ENCODE measurements at places on chromosomes 5 and 9.

DNA sequence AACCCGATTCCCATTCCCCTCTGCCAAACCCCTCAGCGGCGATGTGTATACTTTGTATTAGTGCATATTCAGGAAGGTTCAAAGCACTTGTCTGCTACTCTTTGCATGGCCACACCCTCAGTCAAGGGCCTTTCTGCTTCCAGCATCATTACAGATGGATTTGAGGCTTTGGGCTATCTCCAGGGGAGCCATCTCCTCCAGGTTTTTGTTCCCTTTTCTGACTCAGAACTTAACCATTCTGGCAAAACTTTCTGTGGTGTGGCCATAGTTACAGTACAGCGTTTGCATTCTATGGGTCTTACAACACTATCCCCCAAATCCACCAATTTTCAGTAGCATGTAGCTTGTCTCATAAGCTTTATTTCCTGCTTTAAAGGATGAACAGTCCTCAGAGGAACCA is 36.0 kb upstream of the SVEP1 start:
- no peak for DNase-seq

DNA sequence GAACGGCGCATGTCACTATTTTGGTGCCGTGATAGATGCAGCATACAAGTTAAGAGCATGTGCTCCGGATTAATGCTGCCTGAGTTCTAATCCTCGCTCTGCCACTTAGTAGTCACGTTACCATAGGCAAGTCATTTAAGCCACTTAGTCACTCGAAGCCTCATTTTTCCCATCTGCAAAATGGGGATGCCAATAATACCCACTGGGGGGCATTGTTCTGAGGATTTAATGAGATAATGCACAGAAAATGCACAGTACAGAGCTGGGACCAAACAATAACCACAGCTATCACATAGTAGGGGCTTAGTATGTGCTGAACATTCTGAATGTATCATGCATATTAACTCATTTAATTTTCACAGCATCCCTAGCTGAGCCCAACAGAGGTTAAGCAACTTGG is 9.1 kb downstream of the NIPAL4 start:
- no peak for DNase-seq

GRCh38 chr9:35682051-35682450 is 7.7 kb downstream of the TPM2 start:
- no peak for DNase-seq

- no peak for DNase-seq
Measured at GRCh38 chr9:119758241-119758640, 389.0 kb upstream of the BRINP1 start.

DNA sequence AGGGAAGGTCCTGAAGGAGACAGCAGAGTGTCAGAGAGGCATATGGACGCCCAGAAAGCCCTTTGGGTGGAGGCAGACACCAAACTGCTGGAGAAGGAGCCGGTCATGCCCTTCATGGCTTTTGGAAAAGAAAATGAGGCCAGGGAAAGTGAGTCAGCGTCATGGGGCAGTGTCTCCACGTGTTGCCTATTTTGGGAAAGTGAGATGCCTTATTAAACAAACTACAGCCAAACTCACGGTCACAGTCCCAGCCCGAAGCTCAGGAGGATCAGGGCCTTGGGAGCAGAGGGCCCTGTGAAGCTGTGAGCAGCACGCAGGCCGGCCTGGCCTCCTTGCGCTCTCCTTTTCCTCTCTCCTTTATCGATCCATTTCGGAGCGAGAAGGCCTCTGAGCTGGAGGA is 25.0 kb downstream of the RGS3 start:
- DNase-seq = no peak

DNA sequence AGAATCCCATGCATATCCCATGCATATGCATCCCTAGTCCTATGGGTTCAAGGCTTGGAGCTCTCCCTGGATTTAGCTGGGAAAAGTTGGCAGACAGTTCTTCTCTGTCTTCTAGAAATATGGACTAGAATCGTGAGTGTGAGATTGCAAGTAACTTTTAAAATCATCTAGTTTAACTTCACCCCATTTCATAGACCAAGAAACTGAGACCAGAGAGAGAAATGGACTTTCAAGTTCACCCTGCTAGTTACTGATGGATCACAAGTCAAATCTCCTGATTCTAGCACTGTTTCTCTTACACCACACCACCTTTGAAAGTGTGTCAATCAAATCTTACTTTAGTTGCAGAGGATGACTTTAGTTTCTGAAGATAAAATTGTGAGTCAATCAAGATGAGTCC is 13.4 kb downstream of the TGFBI start:
- no peak for DNase-seq

DNA sequence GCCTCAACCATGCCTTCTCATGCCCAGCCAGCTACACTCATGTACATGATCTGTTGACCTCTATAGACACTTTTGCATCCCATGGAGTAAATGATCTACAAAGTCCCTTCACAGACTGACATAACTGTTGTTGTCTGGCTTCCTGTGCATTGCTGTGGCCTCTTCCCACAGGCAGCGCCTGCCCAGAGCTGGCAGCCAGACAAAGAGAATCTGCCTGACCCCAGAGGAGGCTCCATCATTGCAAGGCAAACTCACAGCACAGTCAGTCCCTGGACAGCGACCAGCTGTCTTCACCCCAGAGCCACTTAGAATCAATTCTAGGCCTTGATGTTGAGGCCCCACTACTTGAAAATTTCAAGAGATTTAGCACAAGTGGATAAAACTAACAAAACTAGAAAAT is 65.5 kb downstream of the INSYN2B start:
- DNase-seq = no peak

GRCh38 chr5:14695152-14695551 is 30.6 kb downstream of the OTULIN start:
- DNase-seq = no peak

DNA sequence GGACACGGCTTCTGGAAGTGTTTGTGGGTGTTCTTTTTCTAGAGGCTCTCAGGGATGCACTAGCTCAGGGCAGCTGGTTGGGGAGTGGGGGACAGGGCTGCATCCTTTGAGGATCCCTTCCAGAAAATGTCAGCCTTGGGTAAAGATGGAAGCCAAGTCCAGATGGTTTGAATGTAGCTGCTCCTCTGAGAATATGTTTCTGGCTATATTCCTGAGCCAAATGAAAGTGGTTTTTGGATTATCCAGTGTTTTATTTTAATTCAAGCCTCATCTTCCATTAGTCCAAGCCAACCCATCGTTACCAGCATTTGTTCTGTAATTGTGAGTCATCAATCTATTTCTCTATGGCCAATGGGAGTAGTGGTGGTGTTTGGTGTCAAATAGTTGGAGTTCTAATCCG is 70.4 kb downstream of the SPRY4 start:
- no peak for DNase-seq

- DNase-seq = no peak
Measured at GRCh38 chr9:84140535-84141101, 160.0 kb downstream of the RMI1 start.

- DNase-seq = no peak
Measured at GRCh38 chr9:37939575-37940095, 35.7 kb upstream of the SLC25A51 start.

DNA sequence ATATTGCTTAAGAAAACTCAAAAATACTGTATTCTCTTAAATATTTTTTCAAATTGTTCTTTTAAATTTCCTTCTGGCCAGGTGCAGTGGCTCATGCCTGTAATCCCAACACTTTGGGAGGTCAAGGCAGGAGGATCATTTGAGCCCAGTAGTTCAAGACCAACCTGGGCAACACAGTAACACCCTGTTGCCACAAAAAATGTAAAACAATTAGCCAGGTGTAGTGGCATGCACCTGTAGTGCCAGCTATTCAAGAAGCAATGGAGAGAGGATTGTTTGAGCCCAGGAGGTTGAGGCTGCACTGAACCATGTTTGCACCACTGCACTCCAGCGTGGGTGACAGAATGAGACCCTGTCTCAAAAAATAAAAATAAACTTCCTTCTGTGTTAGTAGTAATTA is 94.3 kb downstream of the STRBP start:
- DNase-seq = no peak

DNA sequence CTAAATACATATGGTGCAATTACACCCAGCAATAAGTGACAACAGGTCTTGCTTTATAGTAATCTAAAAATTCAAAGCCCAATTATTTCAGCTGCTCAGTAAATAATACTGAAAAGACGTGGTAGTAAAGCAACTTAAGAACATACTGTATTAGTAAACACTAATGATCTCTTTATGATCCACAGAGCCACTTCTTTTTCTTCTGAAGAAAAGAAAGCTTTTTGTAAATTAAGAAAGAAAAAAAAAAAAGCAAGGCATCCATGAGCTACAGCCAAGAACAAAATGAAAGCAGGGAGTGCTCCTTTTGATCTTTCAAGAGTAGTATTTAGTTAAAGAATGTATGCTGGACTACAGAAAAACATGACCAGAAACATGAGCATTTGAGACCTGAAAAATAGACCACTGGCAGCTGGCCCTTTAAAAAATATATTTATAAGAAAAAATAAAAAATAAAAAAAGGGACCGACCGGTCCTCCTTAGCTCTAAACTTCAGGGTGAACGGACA is 348.7 kb downstream of the GLIS3 start:
- no peak for DNase-seq

- DNase-seq = no peak
Measured at GRCh38 chr5:80904533-80905187, 55.5 kb upstream of the RASGRF2 start.

DNA sequence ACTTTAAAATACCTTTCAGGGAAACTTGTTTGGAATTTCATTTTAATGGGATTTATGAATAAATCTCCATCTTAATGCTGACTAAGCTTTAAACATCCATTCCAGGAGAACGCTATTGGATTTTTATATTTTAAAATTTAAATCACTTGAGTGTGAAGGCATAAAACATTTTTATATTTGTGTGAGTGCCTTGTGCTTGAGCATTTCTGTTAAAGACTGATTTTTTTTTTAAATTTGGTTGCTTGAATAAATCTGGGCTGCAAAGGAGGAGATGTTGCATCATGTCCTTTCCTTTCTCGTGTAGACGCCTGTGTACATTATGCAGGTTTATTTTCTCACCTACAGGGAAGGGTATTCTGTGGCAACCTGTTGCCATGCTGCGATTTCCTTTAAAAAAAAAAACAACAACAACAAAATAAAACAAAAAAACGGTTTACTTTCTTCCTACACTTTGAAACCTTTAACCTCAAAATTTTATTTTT is 108.1 kb downstream of the ZNF462 start:
- DNase-seq = no peak

GRCh38 chr9:122835313-122835731 is 6.9 kb upstream of the PDCL start:
- no peak for DNase-seq

- DNase-seq = no peak
Measured at GRCh38 chr5:1042626-1043025, 34.0 kb downstream of the NKD2 start.

DNA sequence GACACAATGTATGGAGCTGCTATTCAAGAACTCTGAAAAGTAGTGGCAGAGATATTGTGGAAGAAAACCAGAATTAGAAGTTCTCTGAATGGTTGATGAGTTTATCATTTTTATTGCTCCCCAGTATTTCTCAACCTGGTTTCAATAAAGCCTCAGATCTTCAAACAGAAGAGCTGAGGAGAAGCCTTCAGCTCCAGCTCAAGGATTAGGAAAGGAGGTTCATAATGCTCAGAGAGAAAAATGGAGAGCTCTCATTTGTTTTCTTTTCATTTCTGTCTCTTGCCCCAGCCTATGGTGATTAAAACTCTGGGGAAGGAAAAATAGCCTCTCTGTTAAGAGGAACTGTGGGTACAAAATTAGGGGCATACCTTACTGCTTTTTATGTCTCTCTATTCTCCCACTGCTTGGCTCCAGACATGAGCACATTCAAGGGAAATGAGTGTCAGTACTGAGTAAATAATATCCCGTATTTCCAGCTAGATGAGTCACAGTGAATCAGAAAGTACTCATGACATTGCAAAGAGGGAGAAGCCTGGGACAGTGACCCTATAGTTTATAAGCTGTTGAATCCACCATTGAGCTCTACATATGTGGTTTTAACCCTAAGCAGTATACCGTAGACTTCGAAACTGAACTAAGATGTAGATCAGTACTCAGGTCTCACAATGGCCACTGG is 138.1 kb downstream of the EMB start:
- no peak for DNase-seq

DNA sequence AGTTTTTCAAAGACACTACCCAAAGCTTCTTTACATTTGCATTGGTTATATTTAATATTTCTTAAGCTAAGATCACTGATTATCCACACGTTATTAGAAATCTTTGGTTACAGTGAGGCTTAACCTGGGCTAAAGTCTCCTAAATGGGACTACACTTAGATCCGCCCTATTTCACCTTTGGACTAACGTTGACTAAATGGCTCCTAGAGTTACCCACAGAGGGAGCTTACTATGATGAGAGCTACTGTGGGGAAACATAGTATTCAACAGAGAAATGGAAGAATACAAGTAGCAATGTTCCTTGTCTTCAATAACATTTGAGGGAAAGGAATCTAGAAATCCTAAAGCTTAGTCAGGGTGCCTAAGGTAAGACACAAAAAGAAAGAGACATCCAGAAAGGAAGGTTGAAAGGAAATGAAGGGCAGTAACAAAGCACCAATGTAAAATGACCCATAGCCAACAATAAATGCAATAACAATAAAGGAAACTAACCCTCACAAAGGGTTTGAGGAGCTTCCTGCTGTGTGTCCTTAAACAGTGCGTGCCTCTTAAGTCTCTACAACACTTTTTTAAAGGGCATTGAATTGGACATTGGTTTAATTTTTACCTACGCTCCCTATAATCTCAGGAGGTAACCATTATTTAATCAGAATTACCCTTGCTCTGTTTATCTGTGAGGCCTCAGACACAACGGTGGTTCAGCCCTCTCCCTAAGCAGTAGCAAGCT is 217.1 kb downstream of the PJA2 start:
- peak; percentile 39 for DNase-seq

DNA sequence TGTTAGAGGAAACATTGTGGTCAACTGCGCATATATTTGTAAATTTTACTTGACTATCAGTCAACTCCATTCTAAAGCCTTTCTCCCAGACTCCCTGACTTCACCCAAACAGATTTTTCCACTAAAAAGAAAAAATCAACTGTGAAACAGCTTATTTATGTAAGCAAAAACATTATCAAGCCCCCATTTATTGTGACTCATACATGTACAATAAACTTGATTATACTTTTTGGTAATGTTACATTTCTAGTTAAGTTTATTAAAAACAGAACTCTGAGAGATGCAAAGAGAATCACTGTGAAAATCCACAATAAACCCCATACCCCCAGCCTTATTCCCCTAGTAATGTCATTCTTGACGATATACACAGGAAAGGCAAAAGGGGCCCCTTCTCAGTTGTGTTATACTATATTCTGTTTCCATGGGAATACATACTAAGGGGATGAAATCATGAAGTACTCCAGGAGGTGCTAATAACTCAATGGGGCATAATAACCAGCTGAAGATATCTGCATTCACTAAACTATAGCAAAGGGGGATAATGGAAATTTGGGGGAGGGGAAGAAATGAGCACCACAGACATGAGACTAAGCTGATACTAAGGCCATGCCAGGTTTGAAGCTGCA is 616.0 kb downstream of the ACTL7B start:
- DNase-seq = no peak

GRCh38 chr5:26569241-26569928 is 469.0 kb downstream of the CDH9 start:
- DNase-seq = no peak

DNA sequence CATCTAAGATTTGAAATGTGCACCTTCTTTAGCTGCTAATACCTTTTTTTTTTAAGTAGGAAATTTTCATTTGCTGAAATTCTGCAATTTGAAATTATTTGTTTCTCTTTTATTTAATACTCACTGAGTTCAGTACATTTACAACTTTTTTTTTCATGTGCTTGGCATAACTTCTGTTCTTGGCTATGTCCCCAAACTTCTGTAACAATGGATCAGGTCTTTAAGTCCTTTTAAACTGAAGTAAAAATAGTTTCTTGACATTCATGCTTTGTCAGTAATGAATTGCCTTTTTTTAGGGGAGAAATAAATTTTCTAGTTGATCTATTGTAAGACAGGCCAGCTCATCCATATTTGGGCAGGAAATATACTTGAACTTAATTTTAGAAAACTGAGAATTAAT is 41.5 kb downstream of the EDIL3 start:
- DNase-seq = no peak

Data from NCI-H2227 treated with DMSO at 0.1 percent for 48 hours (cell line).